Skeletal muscle cell (primary cell): ENCODE measurements at places on chromosomes 6 and 20.
A peak's percentile ranks its signal among the peaks of the same experiment; 100 is the strongest.

DNA sequence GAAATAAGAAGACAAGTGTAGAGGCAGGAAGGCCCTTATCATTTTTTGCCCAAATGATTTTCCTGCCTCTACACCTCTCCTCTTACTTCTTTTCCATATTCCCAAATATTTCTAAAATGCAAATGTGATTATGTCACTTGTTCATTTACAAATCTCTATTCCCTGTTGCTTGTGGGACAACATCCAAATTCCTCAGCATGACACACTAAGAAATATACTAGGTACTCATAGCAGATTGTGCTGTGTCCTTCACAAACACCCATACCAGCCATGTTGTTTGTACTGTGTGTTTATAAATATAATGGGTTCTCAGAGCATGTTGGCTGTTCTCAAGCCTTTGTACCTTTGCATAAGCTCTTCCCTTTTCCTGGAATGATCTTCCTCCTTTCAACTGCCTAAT, 17.7 kb upstream of the FYN start:
- no peak for DNase-seq

DNA sequence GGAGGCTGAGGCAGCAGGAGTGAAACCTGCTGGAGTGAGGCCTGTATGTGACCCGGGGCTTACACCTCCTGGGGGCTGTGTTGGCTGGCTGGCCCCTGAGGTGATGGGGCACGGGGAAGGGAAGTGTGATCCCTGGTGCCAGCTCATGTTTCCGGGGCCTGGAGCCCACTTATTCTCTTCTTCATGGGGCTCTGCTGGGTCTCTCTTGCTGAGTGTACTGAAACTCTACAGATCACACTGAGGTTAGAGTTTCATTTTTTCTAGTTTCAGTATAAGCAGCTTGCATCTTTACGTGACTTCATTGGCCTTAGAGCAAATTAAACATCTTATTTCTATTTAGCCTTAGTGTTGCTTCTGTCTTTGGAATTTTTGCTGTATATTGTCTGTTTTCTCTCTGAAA, 96.2 kb downstream of the ANKS1A start:
- no peak for DNase-seq

- no peak for DNase-seq
Observed at GRCh38 chr6:157985378-157986155, 3.9 kb downstream of the SYNJ2 start.

GRCh38 chr6:12001004-12001705, 11.0 kb upstream of the HIVEP1 start:
- no peak for DNase-seq

- DNase-seq: no peak
Observed at GRCh38 chr6:104473021-104473429, 386.7 kb downstream of the HACE1 start.

DNA sequence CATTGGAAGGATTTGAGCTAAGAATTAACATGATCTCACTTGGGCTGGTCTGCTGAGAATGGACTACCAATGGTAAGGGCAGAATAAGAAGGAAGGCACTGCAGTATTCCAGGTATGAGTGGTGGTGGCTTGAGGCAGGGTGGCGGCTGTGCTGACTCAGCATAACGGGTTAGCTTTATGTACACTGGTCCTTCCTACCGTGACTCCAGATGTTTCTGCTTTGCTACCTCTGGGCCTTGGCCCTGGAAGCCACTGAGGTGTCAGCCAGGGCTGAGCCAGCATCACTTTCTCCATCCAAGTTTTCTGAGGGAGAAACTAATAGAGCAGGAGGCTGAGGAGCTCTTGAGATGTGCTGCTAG, 12.9 kb upstream of the BTN3A3 start:
- no peak for DNase-seq

DNA sequence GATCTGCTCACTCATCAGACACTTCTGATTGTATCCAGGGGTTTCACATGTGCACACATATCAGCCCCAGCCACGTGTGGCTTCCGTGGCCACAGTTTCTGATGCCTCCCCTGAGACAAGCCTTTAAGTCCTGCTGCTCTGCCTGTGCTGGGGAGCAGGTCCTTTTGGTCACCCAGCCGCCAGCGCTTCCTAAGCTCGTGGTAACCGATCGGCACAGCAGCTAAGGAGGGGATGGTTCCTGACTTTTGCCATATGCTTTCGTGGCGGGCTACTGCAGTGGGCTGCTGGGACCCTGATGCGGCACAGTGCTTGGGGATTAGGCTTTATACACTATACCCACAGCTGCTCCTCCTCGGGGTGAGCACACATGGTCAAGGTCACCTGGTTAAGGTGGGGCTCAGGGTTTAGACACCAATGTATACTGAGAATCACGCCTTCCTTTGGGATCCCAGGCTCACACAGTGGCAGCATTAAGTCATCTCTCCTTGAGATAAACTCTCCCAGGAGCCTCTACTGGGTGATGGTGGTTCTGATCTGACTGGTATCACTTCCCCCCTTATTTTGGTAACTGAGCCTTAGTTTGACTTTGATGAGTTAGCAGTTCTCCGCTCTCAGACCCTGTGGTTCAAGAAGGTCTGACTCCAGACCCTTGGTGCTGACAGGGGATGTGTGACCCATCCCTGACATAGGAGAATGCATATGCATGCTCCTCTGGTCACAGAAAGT, 85.9 kb upstream of the KCNG1 start:
- DNase-seq: no peak

GRCh38 chr6:118813775-118814174, 80.2 kb upstream of the ASF1A start:
- DNase-seq: peak; percentile 48

DNA sequence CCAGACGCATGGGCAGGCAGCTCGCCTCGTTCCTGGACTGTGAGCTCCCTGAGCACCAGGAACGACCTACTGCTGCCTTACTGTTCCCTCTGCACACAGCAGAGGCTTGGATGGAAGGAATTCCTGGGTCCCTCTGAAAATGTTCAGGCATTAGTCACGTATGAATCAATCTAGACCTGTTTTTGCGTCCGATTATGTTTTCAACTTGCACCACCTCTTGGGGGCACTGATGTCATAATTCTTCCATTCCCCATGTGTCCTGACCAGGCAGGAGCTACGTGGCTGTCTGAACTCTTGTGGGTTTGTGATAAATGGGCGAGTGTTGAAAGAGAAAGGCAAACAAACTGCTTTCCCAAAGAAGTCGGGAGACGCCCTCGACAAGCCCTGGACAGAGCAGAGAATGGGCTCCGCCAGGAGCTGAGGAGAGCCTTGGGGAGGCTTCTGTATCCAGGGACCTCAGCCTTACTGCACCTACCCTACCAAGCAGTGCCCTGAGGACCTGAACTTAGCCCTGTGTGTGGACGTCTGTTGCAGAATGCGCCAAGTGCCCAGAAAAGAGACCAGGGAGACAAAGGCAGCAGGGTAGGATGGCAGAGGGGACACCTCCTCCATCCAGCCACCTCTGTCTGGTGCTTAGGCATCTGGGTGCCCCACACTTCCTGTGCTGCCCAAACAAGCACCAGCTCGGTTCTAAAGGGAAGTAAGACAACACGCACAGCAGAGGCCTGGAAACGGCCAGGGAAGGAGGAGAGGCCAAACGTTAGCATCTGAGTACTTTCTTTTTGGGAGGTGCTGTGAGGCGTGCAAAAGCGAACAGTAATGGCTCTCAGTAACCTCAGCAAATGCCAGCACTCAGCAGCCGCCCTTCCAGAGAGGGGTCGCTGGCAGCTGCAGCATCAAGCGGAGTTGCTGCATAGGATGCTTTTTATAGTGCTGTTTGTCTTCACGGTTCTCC, 124.2 kb downstream of the LY86 start:
- peak; percentile 57 for DNase-seq

DNA sequence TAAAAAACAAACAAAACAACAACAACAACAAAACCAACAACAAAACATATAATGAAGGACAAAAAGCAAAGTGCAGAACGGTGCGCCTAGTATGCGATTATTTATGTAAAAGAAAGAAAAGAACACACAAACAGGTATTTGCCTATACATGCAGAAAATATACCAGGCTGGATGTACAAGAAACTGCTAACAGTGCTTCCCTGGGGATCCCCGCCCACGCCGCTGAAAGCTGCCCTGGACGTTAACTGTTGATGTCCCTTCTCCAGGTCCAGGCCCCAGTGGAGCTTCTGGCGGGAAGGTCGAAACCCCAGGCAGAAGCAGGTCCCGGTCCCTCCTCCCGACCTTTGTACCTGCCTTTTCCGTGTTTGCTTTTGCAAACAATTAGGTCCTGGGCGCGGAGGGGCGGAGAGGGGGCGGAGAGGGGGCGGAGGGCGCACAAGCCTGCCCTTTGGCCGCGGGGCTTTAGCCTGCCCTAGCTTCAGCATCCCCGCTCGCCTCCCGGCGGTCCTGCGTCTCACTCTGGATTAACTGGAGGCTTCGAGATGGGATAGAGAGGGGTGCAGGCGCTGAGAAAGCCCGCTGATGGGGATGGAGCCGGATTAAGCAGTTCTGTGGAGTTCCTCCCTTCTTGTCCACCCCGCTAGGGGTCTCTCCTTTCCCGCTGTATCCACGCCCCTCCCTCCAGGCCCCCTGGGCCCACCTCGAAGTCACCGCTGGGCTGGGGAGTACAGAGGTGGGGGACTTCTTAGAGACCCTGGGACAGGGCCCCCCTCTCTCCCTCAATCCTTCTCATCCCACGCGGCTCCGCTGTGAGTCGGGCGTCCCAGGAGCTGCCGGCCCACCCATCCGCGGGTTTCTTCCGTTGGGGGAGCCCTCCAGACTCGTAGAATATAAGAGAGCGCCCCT, 8.2 kb upstream of the AHCY start:
- no peak for DNase-seq

GRCh38 chr20:51022803-51023616, at the start of gene KCNG1:
Gene KCNG1, minus strand, starts transcription at chr20:51023107. Its CDS starts 12,769 bp downstream, at chr20:51010338.
- no peak for DNase-seq
